ENCODE measurements at places on chromosomes 5 and 9.
A peak's percentile ranks its signal among the peaks of the same experiment; 100 is the strongest.

DNA sequence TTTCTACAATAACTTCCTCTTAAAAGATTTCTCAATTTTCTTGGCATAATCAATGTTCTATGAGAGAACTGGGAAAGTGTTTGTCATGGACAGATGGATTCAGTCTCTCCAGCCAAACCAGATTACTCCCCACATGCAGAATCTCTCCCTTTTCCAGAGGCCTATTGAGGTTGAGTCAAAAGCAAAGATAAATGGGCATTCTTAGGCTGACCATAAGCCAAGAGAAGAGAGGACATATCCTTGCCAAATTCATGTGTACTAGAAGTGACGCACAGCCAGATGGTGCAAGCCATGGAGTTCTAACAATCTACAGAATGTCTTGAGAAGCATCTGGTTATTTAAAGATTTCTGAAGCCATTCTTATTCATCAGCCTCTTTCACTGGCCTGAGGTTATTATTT lies 2115.0 kb downstream of the MAT2B start:
- DNase-seq: no peak

DNA sequence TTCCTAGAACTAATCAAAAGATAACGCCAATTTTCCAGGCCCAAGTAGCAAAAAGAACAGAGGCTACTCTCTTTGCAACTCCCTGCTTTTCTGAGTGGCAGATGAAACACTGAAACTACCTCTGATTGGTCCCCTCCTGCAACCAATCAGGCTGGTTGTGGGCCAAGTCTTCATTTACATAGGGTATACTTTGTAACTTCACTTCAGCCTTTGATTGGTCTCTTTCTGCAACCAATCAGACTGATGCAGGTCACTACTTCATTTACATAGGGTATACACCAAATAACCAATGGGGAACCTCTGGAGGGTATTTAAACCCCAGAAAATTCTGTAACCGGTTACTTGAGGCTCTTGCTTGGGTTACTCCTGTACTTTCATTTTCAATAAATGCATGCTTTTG lies 289.6 kb downstream of the MED10 start:
- DNase-seq: no peak

DNA sequence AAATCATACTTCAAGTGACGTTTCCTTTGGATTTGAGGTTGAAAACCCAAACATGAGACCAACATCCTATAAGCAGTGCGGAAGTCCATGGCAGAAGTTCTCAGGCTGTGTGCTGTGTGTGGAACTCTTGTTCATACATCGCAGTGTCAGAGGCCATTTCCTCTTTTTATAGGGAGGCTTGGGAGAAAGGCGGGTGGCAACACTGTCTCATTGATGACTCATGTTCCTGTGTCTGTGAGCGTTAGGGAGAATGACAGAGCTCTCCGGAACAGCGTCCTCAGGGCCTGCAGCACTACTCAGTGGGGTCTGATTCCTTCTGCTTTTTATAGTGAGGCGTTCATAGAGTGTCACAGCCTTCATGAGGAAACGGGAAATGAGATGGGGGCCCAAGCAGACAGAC lies 98.8 kb upstream of the BASP1 start:
- peak; percentile 30 for DNase-seq

GRCh38 chr5:151214614-151215545 lies 9.0 kb downstream of the CCDC69 start:
- DNase-seq: no peak

DNA sequence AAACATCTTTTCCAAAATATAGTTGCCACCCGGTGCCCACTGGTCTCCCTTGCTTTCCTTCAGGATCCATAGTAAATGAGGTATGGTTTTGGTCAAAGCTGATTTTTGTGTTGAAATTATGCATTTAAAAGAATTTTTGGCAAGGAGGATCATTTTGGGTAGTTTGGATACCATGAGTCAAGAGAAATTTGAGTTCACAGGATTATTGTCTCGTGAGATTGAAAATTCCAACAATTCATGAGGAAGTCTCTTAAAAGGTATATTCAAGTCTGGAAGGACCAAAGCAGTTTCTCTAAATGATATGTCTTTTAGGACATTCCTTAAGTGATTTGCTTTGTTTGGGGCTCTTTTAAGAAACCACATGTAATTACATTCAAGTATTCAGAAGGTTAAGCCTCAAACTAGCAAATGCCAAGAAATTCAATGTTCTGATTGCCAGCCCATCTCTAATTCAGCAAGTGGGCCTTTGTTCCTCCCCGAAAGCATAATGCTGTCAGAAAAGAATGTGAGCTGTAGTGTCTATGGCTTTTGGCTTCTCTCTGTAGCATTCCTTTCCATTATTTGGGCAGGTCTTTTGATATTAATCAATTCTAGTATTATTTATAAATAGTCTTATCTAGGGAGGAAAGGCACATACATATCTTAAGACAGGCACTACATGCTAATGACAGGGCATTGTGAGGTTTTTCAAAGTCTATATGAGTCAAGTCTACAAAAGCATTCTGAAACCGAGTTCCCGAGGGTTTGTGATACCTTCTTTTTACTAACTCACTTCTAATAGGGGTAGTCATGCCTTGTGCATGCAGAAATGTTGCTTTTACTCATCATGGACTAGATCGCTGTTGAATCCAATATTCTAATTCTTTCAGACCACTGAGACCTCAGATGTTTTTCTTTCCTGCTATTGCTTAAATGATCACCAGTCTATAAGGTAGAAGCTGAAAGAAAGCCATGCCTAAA lies 453.9 kb downstream of the ENC1 start:
- DNase-seq: peak; percentile 18

DNA sequence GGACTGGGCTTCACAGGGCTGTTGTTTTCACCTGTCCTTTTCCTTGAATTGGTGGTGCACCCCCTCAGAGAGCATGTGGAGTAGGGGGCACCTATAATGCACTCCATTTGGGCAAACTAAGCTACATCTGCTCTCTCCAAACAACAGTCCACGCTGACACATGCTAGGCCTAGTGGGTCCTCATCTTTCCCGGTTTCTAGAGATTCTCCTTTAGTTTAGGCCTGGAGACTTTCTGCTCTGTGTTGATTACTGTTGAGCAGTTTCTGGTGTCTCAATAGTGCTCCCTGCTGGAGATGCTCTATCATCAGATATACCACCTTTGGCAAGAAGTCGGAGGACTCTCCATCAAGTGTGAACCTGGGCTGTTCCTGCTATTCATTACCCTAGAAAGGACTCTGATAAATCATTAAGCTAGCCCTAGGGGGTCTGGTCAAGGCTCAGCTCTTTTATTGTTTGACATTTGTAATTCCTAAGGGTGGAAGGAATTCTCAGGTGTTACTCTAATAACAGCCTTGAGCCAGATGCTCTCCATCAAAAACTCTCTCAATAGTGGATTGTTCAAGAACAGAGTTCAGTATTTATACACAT lies 64.0 kb upstream of the FYB1 start:
- DNase-seq: peak; percentile 9

DNA sequence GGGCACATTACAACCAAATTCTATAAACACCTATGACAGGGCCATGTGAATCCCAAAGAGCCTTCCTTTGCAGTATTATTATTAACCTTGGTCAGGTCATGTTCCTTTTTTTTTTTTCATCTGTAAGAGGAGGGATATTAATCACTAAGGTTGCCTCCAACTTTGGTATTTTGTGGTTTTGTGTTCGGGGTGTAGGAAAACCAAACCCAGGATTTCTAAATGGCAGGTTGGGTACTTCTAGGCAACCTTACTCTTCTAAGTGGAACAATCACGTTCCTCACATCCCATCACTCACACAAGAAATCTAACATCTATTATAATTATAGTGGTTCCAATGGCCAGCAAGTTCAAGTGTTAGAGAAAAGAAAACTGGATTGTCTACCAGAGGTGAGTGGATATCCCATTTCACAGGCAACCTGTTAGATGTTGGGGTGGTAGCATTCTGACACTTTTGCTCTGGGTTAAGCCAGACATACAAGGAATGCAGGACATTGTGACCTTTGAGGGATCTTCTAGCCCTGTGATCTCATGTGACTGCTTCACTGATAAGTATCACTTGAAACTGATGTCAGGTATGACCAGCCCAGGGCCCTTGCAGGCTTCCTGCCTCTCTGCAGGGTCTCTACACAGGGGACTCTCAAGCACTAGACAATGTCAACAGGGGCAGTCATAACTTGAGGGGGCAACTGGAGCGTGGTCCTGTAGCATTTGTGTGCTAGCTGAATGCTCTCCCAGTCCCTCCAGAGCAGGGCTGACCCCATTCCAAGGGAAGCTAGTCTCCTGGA lies 126.2 kb upstream of the VLDLR start:
- DNase-seq: no peak

DNA sequence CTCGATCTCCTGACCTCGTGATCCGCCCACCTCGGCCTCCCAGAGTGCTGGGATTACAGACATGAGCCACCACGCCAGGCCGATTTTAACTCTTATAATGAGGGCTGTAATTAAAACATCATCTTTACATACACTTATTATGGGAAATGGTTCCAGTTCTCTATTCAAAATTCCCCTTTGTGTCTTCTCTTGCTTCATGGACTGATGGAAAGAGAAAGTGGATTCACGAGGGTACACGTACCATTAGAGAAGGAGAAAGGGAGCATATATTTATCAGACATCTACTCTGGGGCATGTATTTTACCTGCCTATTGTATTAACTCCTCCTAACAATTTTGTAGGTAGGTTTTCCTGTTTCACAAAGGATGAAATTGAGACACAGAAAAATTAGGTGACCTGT lies 31.1 kb downstream of the PTGS1 start:
- no peak for DNase-seq

DNA sequence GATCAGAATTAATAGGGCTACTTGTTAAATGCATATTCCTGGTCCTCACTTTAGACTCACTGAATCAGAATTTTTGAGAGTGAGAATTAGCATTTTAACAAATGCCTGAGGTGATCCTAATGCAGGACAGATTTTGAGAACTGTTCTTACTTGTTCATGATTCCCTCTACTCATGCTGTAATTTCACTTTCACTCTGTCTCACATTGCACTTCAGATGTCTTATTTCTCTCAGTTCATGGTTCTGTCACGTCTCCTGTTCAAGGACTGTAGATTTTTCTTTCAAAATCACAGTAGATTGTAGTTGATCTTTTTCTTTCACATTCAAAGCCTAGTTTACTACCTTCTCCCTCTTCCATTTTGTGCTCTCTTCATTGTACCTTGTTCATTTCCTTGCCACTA lies 54.3 kb downstream of the ADGRV1 start:
- DNase-seq: no peak

GRCh38 chr9:72361217-72361616 lies 3.8 kb downstream of the ZFAND5 start:
- no peak for DNase-seq

Data from HAP-1 (cell line).